ENCODE measurements at places on chromosomes 12 and 14.
A peak's percentile ranks its signal among the peaks of the same experiment; 100 is the strongest.

- no peaks in the 10 kb centered on the region for H3K27me3 ChIP-seq
- no peaks in the 10 kb centered on the region for H3K4me1 ChIP-seq
- ATAC-seq, result peak; percentile 79
- H3K27ac ChIP-seq, result peak overlapping the region; percentile 13
Observed at GRCh38 chr14:75993567-75994041, 8.0 kb downstream of the IFT43 start.

DNA sequence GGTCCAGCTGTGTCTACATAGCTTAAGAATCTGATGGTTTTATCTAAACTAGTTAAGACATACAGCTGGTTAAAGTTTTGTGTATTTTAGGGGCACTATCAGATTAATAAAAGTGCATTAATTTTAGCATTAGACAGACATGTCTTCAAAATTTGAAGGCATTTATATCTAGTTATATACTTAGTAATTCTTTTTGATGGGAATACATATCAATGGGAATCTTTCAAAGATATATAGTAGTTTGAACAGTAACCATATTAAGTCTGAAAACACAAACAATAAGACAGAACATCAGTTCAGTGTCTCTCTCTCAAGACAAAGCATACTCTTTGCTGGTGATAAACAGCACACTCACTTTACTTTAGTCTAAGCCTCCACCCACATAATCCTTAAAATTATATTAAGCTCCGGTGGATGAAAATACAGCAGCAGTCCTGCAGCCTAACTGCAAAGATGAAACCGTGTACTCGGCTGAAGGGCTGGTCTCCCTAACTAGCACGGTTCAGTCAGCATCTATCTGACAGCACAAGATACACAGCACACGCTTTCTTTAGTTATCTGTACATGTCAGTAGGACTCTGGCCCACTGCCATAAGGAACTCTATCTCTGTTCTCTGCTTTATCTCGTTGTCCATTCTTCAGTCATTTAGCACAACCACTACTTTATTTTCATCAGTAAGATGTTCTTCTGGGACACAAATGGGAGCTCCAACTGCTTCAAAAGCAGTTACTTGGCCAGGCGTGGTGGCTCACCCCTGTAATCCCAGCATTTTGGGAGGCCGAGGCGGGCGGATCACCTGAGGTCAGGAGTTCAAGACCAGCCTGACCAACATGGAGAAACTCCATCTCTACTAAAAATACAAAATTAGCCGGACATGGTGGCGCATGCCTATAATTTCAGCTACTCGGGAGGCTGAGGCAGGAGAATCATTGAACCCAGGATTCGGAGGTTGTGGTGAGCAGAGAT is 80.5 kb downstream of the MED13L start:
- H3K27me3 ChIP-seq, result no peaks in the 10 kb centered on the region
- H3K4me1 ChIP-seq, result peaks cover 30% of the 10 kb centered on the region
- H3K27ac ChIP-seq, result no peak overlapping the region
- no peak overlapping the region for H3K4me3 ChIP-seq
- no peaks in the 10 kb centered on the region for H3K36me3 ChIP-seq

- ATAC-seq, result no peak
- no peak overlapping the region for H3K4me3 ChIP-seq
- no peaks in the 10 kb centered on the region for H3K36me3 ChIP-seq
- peaks cover 9% of the 10 kb centered on the region for H3K27me3 ChIP-seq
- peaks cover 13% of the 10 kb centered on the region for H3K4me1 ChIP-seq
- no peak overlapping the region for H3K27ac ChIP-seq
Observed at GRCh38 chr12:52197371-52198231, 5.8 kb upstream of the KRT80 start.

GRCh38 chr12:113461666-113462065 is 10.0 kb downstream of the LHX5 start:
- no peak for ATAC-seq
- H3K27ac ChIP-seq, result no peak overlapping the region

- H3K27ac ChIP-seq, result peak overlapping the region; percentile 77
- H3K4me3 ChIP-seq, result no peak overlapping the region
Observed at GRCh38 chr14:89164168-89165073, 252.6 kb downstream of the FOXN3 start.

DNA sequence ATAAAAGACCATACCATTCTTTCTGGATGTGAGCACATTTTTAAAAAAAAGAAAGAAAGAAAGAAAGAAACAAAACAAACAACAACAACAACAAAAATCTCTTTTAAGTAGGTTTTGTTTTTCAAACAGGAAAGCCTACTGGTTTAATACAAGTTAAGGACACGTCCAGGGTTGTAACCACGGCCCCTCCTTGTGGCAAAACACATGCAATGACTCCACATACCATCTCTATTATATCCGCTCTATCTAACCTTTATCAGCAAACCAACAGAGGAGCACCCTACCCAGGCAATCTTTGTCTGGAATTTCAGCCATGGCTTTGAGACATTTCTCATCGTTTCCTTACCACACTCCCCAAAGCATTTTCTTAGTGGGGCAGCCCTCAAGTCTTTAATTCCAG is 360.5 kb upstream of the TMPO start:
- no peak overlapping the region for H3K4me3 ChIP-seq
- no peaks in the 10 kb centered on the region for H3K4me1 ChIP-seq
- no peak for ATAC-seq
- H3K36me3 ChIP-seq, result no peaks in the 10 kb centered on the region
- peaks cover 15% of the 10 kb centered on the region for H3K27me3 ChIP-seq

DNA sequence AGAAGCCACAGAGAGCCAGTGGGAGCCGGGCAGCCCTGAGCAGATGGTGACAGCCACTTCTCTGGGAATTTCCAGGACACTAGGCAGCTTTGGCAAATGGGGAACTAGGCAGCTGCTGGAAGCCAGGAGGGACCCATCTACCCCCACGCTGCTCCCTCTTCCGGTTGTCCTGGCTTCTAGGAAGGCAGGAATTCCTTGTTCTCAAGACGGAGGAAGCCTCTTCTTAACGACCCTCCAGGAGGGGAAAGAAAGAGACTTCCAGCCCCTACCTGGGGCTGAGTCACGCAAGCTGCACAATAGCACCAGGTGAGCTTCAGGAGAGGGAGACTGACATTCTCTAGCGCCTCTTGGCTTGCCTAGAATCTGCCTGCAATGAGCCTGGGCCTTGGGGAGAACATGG is 141.5 kb downstream of the ANO2 start:
- H3K4me1 ChIP-seq, result no peaks in the 10 kb centered on the region
- no peak overlapping the region for H3K27ac ChIP-seq
- H3K4me3 ChIP-seq, result no peak overlapping the region
- peaks cover 18% of the 10 kb centered on the region for H3K27me3 ChIP-seq
- ATAC-seq, result no peak
- no peaks in the 10 kb centered on the region for H3K36me3 ChIP-seq

DNA sequence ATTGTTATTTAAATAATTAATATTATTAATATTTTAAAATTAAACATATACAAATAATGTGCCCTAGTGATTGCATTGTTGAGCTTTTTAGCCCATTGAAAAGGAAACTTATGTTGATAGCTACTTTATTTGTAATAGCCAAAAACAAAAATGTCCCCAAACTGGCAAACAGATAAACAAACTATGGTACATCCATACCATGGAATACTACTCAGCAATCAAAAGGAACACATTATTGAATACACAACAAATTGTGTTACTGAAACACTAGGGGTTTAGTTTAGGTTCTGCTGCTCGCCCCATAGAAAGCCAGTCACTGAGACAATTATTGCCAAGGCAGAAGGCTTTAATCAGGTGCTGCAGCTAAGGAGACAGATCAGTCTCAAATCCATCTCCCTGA is 239.7 kb upstream of the KITLG start:
- no peak overlapping the region for H3K27ac ChIP-seq
- no peaks in the 10 kb centered on the region for H3K36me3 ChIP-seq
- no peaks in the 10 kb centered on the region for H3K27me3 ChIP-seq
- no peak overlapping the region for H3K4me3 ChIP-seq

GRCh38 chr12:111997300-111997699 is 15.7 kb downstream of the TMEM116 start:
- peaks cover 53% of the 10 kb centered on the region for H3K4me1 ChIP-seq
- H3K27ac ChIP-seq, result peak overlapping the region; percentile 34
- no peak for ATAC-seq

- H3K27ac ChIP-seq, result no peak overlapping the region
- ATAC-seq, result no peak
- H3K4me3 ChIP-seq, result no peak overlapping the region
- no peaks in the 10 kb centered on the region for H3K36me3 ChIP-seq
- no peaks in the 10 kb centered on the region for H3K4me1 ChIP-seq
- H3K27me3 ChIP-seq, result no peaks in the 10 kb centered on the region
Observed at GRCh38 chr12:32240831-32241230, 134.2 kb downstream of the BICD1 start.

GRCh38 chr14:103155010-103155409 is 31.7 kb downstream of the TNFAIP2 start:
- H3K36me3 ChIP-seq, result no peaks in the 10 kb centered on the region
- no peak overlapping the region for H3K27ac ChIP-seq
- no peak for ATAC-seq
- no peak overlapping the region for H3K4me3 ChIP-seq
- H3K4me1 ChIP-seq, result no peaks in the 10 kb centered on the region

GRCh38 chr14:36069535-36069900 is 107.0 kb downstream of the PTCSC3 start:
- no peak overlapping the region for H3K27ac ChIP-seq
- ATAC-seq, result peak; percentile 65
- no peaks in the 10 kb centered on the region for H3K36me3 ChIP-seq
- no peak overlapping the region for H3K4me3 ChIP-seq
- H3K27me3 ChIP-seq, result peaks cover 24% of the 10 kb centered on the region

DNA sequence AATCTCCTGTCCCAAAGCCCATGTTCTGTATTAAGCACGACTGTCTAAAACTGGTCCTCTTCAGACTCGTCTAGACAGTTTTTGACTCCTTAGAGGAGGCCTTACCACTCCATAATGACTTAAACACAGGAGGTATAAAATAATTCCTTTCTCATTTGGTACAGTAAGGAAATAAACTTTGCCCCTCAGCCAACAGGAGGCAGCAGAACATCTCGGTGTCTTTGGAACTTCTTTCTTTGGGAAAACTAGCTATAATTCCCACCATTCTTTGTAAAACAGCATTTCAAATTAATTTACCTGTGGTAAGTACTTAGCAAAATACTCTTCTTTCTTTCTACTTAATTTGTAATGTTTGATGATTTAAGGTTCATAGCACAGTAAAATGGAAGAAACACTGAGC is 292.7 kb upstream of the G2E3 start:
- no peak overlapping the region for H3K27ac ChIP-seq
- H3K4me1 ChIP-seq, result no peaks in the 10 kb centered on the region
- H3K4me3 ChIP-seq, result no peak overlapping the region
- no peak for ATAC-seq

DNA sequence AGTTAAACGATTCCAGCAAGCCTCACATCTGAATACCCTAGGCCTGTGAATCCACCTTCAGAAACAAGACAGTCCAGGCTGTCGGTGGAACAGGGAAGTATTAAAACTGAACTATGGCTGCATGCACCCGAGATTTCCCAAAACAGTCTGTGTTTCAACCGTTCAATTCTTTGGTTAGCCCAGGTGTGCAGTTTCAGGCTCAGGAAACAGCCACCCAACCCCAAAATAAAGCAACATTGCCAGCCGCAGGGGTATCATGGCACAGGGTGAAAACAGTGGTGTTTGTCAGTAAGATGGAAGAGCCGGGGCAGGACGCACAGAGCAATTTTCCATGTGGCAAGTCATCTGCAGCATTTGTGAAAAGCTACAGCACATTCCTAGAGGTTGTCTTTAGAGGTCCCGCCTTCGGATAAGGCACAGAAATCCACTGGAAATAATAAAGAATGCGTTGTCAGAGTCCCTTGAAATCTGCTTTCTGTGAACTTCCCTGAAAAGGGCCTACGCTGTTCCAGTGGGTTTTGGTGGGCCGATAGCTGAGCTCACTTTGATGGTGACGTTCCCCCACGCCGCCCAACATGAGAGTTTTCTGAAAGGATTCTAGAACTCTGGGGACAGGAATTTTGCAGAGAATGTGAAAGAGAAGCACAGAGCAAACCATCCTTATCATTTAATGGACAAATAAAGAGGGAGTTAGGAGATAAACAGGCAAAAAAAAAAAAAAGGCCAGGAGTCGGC is 84.9 kb downstream of the BCL11B start:
- no peaks in the 10 kb centered on the region for H3K27me3 ChIP-seq
- peak overlapping the region; percentile 82 for H3K4me3 ChIP-seq
- peak overlapping the region; percentile 86 for H3K27ac ChIP-seq
- H3K36me3 ChIP-seq, result peaks cover 84% of the 10 kb centered on the region
- peaks cover 80% of the 10 kb centered on the region for H3K4me1 ChIP-seq

GRCh38 chr12:26434299-26435068 is 239.1 kb downstream of the SSPN start:
- no peak overlapping the region for H3K27ac ChIP-seq
- H3K36me3 ChIP-seq, result peaks cover 31% of the 10 kb centered on the region
- no peaks in the 10 kb centered on the region for H3K4me1 ChIP-seq
- H3K27me3 ChIP-seq, result no peaks in the 10 kb centered on the region
- ATAC-seq, result no peak

DNA sequence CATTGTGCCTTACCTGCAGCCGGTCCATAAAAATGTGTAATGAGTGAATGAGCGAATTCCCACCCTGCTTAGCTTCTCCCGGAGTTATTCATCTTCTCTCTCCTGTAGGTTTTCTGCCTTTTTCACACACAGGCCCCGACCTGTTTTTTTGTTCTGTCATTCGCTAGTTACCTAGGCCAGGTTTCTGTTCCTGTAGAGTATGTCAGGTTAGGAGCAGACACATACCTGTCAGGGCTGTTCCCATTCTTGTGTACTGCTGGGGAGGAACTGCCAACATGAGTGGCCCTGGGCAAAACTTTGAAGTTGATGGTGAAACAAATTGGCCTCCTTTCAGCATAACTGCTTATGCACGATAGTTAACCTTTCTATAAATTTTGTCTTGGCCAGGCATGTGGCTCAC is 140.1 kb downstream of the SYNE2 start:
- H3K27me3 ChIP-seq, result no peaks in the 10 kb centered on the region
- peaks cover 89% of the 10 kb centered on the region for H3K36me3 ChIP-seq
- peak overlapping the region; percentile 59 for H3K27ac ChIP-seq
- H3K4me1 ChIP-seq, result peaks cover 10% of the 10 kb centered on the region
- ATAC-seq, result no peak

DNA sequence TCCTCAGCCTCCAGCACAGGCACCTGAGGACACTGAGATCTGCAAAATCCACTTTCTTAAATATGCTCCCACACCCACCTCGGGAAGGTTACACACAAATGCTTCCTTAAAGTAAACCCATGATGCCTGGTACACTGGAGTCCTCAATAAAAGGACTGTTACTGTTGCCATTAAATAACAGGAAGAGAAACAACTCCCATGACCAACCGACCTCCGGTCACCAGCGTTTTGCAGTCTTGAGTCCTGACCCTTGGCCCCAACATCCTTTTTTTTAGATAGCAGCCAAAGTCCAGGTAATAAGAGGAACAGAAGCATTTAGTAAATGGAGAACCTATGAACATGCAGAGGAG is 42.4 kb downstream of the ITPK1 start:
- H3K4me3 ChIP-seq, result no peak overlapping the region
- ATAC-seq, result no peak
- H3K27ac ChIP-seq, result no peak overlapping the region
- no peaks in the 10 kb centered on the region for H3K27me3 ChIP-seq

GRCh38 chr12:77521508-77522115 is 309.1 kb upstream of the NAV3 start:
- no peaks in the 10 kb centered on the region for H3K36me3 ChIP-seq
- no peak overlapping the region for H3K27ac ChIP-seq
- ATAC-seq, result no peak
- H3K4me3 ChIP-seq, result no peak overlapping the region
- H3K27me3 ChIP-seq, result no peaks in the 10 kb centered on the region
- no peaks in the 10 kb centered on the region for H3K4me1 ChIP-seq

- H3K4me1 ChIP-seq, result peaks cover 31% of the 10 kb centered on the region
- ATAC-seq, result no peak
- H3K27ac ChIP-seq, result peak overlapping the region; percentile 79
- peaks cover 19% of the 10 kb centered on the region for H3K36me3 ChIP-seq
Observed at GRCh38 chr12:108729612-108730364, 1.5 kb downstream of the CORO1C start.

- H3K36me3 ChIP-seq, result no peaks in the 10 kb centered on the region
- no peaks in the 10 kb centered on the region for H3K27me3 ChIP-seq
- ATAC-seq, result no peak
- H3K27ac ChIP-seq, result peak overlapping the region; percentile 85
- H3K4me1 ChIP-seq, result peaks cover 28% of the 10 kb centered on the region
Observed at GRCh38 chr12:13204428-13204827, 7.9 kb downstream of the EMP1 start.
